ENCODE measurements at places on chromosomes 11 and 22. TPM values are rescaled to one million over a fixed set of nuclear protein-coding genes. Genes with fewer than 3 reads are reported as not detected.

DNA sequence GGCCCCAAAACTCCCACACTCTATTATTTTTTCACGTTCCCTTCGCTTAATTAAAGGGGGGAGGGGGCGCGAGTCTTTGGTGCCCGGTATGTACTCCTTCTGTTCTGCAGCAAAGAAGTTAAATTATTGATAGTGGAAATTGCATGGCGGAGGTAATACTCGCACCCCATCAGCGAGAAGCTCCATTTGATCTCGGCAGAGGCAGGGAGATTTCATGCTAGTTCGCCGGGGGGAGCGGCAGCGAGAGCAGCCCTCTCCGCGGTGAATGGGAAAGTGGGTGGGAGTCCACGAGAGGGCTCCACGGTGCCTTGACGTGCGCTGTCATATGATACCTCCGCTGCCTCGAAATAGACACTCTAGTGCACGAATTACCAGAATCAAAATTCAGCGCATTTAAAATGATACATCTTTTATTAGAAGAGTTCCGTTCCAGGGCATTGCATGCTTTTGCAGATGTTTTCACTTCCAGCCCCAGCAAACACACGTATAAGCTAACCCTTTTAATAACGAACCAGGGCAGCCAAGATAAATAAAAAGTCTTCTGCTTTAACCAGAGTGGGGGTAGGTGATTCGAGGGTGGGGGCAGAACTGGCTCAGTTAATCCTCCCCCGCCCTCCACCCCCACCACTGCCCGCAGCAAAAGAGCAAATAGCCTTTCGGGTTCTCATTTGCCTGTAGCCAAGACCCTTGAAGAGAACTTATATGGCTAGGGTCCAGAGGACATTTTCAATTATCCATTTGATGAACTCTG is 1.3 kb upstream of the BDNF start:
- H3K4me1 ChIP-seq, result peaks cover 2% of the 10 kb centered on the region
- H3K36me3 ChIP-seq, result no peaks in the 10 kb centered on the region
- peaks cover 13% of the 10 kb centered on the region for H3K27me3 ChIP-seq
- peak overlapping the region; percentile 97 for H3K4me3 ChIP-seq
- DNase-seq, result peak; percentile 27

The IFTAP gene
- 31.2 TPM for total RNA-seq

GRCh38 chr22:41240377-41241132 is at the start of gene CHADL:
TSS of gene CHADL (minus strand) at chr22:41240931. CDS start at chr22:41240881, 50 bp downstream.
- H3K4me3 ChIP-seq, result no peak within 1 kb of the TSS
- H3K4me1 ChIP-seq, result no peaks in the 10 kb centered on the region
- H3K27me3 ChIP-seq, result peaks cover 8% of the 10 kb centered on the region
- no peak within 1 kb of the TSS for H3K27ac ChIP-seq
- no peaks in the 10 kb centered on the region for H3K36me3 ChIP-seq
- peak; percentile 46 for DNase-seq

- no peak overlapping the region for H3K27ac ChIP-seq
- peaks cover 5% of the 10 kb centered on the region for H3K4me1 ChIP-seq
- no peaks in the 10 kb centered on the region for H3K36me3 ChIP-seq
Measured at GRCh38 chr11:92675810-92676209, 293.6 kb upstream of the MTNR1B start.
